Gastrocnemius medialis (tissue), 4 donors: ENCODE measurements at places on chromosomes 16 and 17. TPM values are rescaled to one million over a fixed set of nuclear protein-coding genes. Genes with fewer than 3 reads are reported as not detected.
A peak's percentile ranks its signal among the peaks of the same experiment; 100 is the strongest.

GPT2 gene
- total RNA-seq = 13.5 TPM

CACNG1 gene
- 124 TPM for total RNA-seq

TM4SF5 gene
- not detected for total RNA-seq

CRISPLD2 gene
- total RNA-seq = 26.1 TPM

- DNase-seq = no peak
Observed at GRCh38 chr16:4082474-4083044, 33.7 kb downstream of the ADCY9 start.

GRCh38 chr16:27232061-27232900, 29.0 kb downstream of the KDM8 start:
- DNase-seq = no peak

GRCh38 chr17:6163612-6164333, 93.6 kb downstream of the WSCD1 start:
- DNase-seq = no peak

GRCh38 chr16:14088155-14088753, 17.1 kb downstream of the MRTFB start:
- no peak for DNase-seq

- DNase-seq = peak; percentile 92
Observed at GRCh38 chr17:50935221-50935995, 69.3 kb upstream of the TOB1 start.

DNA sequence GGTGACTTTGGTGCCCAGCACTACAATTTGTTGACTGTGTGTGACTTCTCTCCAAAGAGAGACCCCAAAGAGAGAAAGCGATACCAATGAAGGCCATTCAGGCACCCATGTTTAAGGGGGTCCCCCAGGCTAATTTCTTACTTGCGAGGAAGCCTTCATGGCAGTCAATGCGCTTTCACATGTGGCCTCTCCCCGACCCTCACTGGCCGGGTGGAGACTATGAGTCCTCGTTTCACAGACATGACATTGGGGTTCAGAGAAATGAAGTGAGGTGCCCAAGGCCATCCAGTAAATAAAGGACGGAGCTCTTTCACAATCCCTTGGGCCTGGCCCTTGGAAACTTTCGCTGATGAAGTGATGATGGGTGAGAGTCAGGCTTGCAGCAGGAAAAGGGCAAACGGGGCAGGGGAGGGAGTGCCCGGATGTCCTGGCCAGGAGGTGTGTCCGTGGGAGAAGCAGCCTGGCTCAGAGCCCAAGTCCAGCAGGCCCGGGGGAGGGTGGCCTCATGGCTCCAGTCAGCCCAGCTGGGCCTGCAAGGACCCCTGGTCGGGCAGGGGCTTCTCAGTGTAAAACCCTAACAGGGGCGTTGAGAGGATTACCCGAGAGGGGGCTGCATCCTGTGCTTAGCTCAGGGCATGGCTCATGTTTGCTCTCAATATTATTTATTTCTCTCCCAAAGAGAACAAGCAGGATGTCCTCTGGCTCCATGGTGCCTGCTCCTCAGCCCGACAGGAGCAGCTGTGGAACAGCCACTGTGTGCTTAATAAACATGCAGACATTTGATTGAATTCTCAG, 14.7 kb downstream of the TBX2 start:
- peak; percentile 11 for DNase-seq

GRCh38 chr17:41013181-41013580, 4.3 kb upstream of the KRTAP3-1 start:
- DNase-seq = no peak

- DNase-seq = no peak
Observed at GRCh38 chr17:21460358-21460757, 84.2 kb downstream of the KCNJ12 start.

GRCh38 chr17:4974115-4974670, 6.6 kb upstream of the SPAG7 start:
- peak; percentile 81 for DNase-seq

- no peak for DNase-seq
Observed at GRCh38 chr17:62965174-62965685, 805 bp upstream of the TANC2 start.

GRCh38 chr17:6426356-6427101, 8.4 kb downstream of the AIPL1 start:
- no peak for DNase-seq

GRCh38 chr17:4949321-4950074, 1.2 kb upstream of the PFN1 start:
- peak; percentile 79 for DNase-seq

DNA sequence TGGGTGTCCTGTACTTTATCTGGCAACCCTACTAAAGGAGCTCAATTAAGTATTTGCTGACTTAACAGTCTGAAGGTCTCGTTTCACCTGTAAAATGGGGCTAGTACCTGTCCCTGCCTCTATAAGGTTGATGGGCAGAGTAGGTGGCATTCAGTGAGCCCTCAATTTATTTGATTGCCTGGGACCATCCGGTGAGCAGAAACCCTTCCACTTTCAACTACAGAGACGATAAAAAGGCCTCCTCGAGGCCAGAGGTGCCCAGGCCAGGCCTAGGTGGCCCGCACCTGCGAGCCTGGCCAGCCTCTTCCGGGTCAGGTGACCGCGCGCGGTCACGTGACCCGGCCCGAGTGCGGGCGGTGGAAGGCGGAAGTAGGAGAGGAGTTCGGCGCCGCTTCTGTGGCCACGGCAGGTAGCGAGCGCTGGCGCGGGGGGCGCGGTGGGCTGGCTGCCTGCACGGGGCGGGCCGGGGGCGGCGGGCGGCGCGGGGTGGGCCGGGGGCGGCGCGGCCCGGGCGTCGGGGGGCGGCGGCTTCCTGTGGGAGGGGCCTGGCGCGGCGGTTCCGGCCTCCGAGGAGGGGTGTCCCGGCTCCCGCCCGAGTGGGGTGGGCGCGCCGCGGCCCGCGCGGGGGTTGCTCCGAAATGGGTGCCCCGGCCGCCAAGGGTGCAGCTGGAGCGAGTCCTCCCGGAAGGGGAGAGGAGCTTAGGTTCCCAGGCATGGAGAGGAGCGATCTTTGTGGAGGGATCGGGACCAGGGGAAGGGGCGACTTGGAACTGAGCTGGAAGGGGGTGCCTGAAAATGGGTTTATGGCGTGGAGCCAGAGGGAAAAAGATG, at the start of gene WWP2:
Gene WWP2, plus strand, starts transcription at position 350 of the 831 bp plus-strand sequence. CDS start 24,679 bp downstream, outside the sequence.
- DNase-seq = peak; percentile 56

DNA sequence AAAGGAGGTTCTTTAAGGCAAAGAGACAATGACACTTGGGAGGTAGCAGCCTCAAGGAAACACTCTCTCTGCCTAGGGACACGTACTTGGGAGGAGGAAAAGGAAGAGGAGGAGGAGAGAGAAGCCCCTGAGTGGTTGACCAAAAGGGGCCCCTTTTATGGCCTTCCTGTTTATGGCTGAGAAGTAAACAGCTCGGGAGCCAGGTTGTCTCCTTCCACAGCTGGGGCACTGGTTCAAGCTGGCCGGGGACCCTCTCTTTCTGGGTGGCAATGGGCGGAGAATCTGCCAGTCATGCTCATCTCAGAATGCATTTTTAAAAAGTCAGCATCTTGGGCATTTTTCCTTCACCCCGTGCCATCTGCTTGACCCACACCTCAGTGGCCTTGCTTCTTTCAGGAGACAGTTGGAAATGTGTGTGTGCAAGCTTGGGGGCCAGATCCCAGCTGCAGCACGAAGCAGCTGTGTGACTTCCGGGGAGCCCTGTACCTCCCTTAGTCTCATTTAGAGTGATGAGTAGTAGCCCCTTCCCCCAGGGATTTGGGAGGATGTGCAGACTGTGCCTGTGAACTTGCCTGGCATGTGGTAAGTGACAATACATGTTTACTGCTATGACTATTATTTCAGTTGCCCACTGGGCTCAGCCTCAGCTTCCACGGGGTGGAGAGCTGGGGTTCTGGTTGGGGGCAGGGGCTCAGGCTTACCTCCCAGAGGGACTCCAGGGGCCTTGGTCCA, 33.8 kb upstream of the SALL1 start:
- DNase-seq = no peak

DNA sequence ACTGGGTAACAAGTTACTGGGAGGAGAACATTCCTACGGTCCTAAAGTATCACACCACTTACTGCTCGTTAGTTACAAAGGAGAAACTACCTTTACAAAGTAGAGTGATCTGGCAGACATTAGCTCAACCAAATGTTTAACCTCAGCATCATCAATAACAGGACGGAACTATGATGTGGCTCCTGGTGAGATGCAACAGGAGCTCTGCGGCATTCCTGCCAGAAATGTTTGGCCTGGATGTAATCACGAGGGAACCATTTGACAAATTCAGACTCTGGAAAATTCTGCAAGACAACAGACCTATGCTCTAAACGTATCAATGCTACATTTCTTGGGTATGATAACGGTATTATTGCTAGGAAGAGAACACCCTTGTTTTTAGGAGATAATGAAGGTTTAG, 80.4 kb downstream of the MRM3 start:
- no peak for DNase-seq

GRCh38 chr16:13926891-13927290, 6.9 kb downstream of the ERCC4 start:
- DNase-seq = no peak

DNA sequence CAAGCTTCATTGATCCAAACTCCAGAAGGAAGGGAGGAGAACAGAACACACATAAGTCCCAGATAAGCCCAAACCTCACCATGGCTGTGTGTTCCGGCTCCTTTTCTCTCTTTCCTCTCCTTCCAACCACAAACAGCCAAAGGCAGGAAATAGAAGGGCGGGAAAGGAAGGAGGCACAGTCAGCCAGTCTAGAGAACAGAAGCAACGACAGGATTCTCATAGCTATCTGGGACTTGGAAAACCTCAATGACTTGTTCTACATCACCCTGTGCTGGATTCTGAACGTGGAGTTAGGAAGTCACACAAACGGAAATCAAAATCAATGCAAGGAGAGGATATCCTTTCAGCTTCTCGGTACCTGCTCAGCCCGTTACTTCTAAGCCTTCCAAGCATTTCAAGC, 9.0 kb downstream of the CRK start:
- no peak for DNase-seq

GRCh38 chr16:87186446-87186845, 130.7 kb downstream of the C16orf95 start:
- no peak for DNase-seq
